Karpas-422 (cell line): ENCODE measurements at places on chromosomes 6 and 20.

DNA sequence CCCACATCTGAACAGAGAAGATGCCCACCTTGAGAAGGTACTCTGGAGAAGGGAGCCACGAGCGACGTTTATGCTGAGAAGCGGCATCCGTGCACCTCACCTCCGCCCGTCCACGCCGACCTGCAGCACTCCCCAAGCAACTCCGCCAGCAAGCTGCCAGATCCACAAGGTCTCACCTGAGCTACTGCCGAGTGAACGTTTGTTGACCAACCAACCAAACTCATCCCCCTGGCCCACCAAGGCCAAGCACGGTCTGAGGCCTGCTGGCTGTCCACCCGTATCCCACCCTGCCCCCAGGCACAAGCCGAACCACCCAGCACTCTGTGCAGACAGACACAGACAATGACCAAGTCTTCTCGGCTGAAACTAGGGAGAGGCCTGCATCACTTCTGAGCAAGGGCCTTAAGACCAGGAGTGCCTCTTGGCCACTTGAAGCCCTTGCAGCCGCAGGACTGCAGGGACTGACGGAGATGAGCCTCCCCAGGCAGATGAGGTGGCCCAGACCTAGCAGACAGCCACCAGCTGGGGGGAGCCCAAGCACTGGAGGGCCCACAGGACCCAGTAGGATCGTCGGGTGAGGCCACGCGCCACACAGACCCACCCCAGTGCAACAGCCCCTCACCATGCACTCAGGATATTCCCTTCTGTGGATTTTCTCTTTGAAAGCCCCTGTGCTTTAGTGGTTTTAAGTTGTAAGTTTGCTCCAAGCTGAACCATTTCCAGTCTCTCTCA, 12.1 kb downstream of the TAF4 start:
- no peak for DNase-seq

- no peak for DNase-seq
Observed at GRCh38 chr20:2749951-2750490, 50.4 kb downstream of the CPXM1 start.

- DNase-seq, result no peak
Observed at GRCh38 chr20:2125474-2126112, 24.0 kb downstream of the STK35 start.

GRCh38 chr6:116397914-116398313, 27.2 kb downstream of the DSE start:
- no peak for DNase-seq

GRCh38 chr20:11117808-11118528, 444.2 kb upstream of the JAG1 start:
- no peak for DNase-seq

GRCh38 chr20:61736751-61737310, 328.9 kb downstream of the TAF4 start:
- DNase-seq, result no peak
